ENCODE measurements at places on chromosomes 7 and 10.
A peak's percentile ranks its signal among the peaks of the same experiment; 100 is the strongest.

- DNase-seq: peak; percentile 62
Measured at GRCh38 chr10:67763499-67764011, 67.6 kb upstream of the CTNNA3 start.

DNA sequence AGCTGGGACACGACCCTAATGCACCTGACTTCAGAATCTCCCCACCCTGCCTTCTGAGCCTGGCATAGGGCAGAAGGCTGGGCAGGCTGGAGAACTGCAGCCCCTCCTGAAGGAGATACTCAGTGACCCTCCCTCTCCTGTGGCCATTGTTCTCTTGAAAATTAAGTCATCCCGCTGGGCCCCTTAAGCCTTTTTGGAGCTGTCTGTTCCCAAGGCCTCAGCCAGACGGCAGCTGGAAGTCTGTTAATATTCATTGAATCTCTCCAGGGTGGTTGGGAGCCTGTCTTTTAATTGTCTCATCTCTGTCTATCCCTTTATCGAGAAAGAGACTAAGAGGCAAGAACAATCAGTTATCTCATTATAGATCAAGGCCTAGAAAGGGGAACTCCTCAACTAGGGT, 118.1 kb upstream of the PCBD1 start:
- DNase-seq: no peak

- DNase-seq: no peak
Measured at GRCh38 chr10:63331586-63331985, 134.2 kb downstream of the JMJD1C start.

DNA sequence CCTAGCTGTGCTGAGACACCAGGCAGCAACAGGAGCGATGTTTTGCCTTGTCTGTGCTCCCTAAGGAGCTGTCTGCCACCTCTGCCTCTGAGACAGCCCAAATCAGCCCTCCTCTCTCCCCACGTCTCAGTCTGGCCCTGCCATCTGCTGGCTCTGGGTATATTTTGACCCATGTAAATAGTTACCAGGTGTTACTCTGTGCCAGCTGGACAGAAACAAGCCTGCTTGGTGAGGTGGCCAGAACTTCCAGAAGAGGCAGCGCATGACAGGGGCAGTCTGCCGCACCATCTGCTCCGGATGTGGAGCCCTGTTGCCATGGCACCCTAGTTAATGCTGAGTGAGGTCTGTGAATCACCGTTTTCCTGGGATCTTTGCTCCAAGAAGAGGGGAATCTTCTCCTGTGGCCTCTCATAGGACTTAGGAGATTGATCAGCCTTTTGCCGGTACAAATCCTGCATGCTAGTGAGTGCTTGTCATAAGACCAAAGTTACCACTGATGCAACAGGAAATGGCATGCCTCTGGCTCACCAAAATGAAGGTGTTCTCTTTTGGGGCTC, 31.8 kb downstream of the GSTO2 start:
- DNase-seq: no peak

DNA sequence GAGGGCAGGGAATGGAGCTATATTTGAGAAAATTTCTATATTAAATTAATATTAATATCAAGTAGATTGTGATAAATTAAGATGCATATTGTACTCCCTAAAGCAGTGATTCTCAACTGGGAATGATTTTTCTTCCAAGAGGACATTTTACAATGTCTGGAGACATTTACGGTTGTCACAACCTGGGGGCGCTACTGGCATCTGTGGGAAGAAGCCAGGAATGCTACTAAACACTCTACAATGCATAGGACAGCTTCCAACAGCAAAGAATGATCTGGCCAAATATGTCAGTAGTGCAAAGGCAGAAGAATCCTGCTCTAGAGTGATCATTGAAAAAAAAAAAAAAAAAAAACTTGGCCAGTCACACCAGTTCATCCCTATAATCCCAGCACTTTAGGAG, 100.0 kb downstream of the LSM5 start:
- DNase-seq: no peak

DNA sequence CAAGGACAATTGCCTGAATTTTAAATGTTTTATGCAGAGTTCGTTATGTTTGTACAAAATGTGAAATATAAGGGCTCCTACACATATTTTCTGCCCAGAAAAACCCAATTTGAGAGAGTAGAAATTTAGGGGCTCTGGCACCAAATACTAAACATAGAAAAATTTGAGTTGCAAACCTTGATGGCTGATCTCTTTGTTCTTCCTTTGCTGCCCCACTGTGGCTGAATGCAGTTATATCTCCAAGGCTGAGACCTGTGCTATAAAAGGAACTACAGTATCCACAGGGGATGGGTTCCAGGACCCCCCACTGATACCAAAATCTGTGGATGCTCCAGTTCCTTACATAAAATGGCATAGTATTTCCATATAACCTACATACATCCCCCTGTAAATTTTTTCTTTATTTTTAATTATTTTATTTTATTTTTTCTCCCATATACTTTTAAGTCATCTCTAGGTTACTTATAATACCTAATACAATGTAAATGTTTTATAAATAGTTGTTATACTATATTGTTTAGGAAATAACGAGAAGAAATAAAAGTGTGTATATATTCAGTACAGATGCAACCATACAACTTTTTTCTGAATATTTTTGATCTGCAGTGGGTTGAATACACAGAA, 22.5 kb downstream of the CFAP43 start:
- no peak for DNase-seq

DNA sequence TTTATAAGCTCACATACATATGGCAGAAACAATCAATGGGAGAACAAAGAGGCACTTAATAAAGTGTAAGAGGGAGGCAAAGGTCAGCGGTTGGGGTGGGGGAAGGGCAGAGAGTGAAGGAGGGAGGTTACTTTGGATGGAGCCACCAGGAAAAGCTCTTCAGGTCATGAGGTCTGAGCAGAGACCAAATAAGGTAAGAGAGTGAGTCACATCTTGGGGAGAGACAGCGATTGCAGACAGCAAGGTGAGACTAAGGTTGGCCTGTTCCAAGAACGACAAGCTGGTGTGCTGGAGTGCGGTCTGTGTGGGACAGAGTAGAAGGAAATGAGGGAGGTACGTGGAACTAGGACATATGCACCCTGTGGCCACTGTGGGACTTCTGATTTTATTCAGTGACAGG, 74.3 kb upstream of the TOMM7 start:
- no peak for DNase-seq

DNA sequence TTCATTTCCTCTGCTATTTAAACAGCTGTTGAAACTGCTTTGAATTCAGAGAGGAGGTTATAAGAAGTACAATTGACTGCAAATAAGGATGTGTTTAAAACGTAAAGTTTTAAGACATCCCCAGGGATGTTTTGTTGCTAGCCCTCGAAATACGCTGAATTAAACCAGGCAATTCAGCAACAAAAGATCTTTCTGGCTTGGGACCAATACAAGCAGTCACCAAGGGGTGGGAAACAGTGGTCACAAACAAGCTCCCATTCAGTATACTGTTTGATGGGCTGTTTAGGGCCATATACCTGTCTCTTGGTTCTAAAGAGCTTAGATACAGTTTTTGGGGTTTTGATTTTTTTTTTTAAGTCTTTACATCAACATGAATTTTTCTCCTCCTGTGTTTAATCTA, 446.3 kb upstream of the POT1 start:
- DNase-seq: no peak

GRCh38 chr10:73974309-73974946, 23.5 kb upstream of the VCL start:
- no peak for DNase-seq

DNA sequence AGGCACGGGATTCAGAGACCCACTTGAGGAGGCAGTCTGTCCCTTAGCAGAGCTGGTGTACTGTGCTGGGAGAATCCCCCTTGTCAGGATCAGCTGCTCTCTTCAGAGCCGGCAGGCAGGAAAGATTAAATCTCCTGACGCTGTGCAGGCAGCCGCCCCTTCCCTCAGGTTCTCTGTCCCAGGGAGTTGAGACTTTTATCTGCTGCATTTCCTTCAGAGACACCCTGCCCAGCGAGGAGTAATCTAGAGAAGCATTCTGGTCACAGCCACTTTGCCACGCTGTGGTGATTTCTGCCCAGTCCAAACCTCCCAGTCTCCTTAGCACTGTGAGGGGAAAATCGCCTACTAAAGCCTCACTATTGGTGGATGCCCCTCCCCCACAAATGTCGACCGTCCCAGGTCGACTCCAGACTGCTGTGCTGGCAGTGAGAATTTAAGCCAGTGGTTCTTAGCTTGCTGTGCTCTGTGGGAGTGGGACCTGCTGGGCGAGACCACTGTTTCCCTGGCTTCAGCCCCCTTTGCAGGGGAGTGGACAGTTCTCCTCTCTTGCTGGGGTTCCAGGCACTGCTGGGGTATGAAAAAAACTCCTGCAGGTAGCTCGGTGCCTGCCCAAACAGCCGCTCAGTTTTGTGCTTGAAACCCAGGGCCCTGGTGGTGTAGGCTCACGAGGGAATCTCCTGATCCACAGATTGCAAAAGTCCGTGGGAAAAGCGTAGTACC, 265.4 kb downstream of the ZWINT start:
- no peak for DNase-seq

- no peak for DNase-seq
Measured at GRCh38 chr7:43792471-43793150, 34.1 kb downstream of the BLVRA start.

- DNase-seq: no peak
Measured at GRCh38 chr10:37732685-37733084, 124.7 kb downstream of the ZNF248 start.

DNA sequence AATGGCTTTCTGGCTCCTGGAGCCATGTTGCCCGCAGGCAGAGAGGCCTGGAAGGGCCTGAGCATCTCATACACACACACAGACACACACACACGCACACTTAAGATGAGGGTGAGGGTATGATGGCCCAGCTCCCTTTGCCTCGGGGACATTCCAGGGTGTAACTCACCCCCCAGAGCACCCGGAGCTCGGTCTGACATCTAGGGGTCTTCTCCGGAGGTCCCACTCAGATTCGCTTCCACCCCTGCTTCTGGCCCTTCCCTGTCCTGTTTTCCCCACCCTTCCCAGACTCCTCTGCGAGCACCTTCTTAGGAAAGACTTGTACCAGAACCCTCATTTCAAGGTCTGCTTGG, 304.4 kb downstream of the GRID1 start:
- DNase-seq: no peak

DNA sequence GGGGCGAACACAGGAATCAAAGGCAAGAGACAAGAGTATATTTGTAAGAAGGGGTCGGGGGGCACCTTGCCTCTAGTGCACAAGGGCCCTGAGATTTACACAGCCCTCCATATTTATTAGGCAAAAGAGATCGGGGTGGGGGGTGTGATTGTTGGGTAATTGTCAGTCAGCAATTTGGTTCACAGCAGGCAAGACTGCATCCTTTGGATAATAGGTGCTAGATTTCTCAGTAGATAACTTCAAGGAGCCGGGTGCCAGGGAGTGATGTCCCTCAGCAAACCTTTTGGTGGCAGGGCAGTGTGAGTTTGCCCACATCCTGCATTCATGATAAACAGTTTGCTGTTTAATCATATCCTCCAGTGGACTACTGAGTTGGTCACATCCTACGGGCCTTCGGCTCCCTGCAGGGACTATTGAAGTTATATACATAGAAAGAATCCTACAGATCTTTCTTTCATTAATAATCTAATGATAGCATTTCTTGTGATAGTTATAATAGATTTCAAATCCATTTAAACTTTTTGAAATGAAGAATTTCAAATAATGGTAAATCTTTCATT, 178.5 kb downstream of the GNAI1 start:
- no peak for DNase-seq

GRCh38 chr10:126006906-126007305, 110.5 kb downstream of the FANK1 start:
- DNase-seq: no peak

DNA sequence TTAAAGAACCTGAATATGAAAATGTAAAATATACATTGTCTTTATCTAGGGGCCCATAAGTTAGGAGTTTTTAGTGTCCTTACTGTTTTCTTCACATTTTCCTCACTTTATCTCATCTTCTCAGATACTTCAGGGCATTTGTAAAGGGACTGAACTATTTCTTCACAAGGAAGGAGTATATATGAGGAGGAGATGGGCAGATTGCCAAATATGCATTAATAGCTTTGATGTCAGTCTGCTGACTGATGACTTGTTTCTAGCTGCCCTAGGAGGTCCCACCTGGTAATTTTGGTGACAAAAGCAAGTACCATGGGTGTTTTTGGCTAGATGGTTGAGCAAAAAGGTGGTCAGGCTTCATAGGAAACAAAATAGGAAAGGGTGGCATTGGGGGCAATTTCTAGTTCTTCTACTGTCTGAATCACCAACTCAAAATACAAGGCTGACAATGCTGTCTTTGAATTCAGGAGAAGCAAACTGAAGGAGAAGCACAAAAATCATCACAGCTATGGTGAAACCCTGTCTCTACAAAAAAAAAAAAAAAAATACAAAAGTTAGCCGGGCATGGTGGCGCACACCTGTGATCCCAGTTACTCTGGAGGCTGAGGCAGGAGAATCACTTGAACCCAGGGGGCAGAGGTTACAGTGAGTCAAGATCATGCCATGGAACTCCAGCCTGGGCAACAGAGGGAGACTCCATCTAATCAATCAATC, 10.4 kb upstream of the STRIP2 start:
- no peak for DNase-seq

DNA sequence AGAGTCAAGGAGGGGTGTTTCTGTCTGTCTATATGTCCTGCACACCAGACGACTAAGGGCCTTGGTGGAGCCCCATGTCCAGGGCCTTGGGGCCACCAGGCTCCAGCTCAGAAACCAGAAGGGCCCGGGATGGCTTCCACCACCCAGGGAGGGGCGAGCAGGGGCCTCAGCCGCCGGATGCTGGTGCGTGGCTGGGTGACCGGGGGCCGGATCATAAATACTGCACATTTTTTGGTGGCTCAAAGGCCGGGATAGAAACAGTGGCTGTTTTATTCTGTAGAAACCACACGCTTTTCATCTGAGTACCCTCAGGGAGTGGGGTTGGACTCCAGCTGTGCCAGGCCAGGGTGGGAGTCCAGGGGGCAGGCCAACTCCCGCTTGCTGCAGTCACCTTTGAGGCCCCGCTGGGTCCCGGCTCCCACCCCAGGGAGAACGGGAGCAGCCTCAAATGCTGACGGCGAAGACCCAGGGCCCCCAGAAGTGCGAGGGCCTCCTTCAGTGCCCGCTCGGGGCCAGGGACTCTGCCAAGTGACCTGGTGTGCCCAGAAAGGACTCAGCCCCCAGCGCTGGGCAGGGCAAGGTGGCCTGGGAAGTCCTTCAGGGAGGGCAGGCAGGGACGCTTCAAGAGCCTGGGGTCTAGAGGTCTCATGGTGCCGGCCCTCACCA, 28.2 kb downstream of the PDGFA start:
- DNase-seq: no peak

- DNase-seq: no peak
Measured at GRCh38 chr10:47224546-47225218, 75.3 kb upstream of the GDF10 start.

Measured in CD8-positive, alpha-beta memory T cell (primary cell).